ENCODE measurements at places on chromosomes 4 and X. TPM values are rescaled to one million over a fixed set of nuclear protein-coding genes. Genes with fewer than 3 reads are reported as not detected.

Gene GPR50
- not detected for total RNA-seq

DNA sequence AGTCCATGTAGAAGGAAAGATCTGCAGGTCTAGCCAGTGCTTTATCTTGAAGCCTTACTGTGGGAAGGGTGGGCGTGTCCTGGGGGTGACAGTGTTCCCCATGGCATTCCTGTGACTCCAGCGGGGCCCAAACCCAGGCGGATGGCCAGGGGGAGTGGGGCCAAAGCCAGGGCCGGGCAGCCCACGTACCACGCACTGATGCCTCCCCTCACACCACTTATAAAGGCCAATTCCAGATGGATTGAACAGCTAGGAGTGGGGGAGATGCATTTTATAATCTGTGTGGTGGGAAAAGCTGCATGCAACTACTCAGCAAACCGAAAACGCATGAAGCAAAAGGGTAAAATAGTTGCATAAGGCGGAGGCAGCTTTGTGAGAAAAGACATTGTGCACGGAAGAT lies 36.4 kb downstream of the NELFA start:
- DNase-seq: no peak

GRCh38 chrX:129843209-129843458 lies 552 bp downstream of the ZDHHC9 start:
- DNase-seq: no peak

Gene SRPX2
- not detected for total RNA-seq

DNA sequence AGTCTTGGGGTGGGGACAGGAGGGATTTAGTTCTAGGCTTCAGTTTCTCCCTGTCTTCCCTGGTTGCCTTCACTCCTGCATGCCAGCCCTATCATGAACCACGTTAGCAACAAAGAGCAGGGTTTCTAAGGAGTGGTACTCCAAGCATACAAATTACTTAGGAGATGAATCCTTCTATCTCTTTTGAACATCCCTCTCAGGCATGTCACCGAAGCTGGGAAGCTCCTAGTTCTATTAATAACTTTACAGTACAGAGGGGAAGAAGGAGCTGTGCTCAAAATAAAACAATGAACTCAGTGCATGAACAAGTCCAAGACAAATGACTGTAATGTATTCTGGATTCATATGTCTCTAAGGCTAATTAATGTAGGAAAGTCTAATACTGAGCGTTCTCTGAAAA lies 450.6 kb upstream of the RASGEF1B start:
- DNase-seq: no peak

Measured in activated B cell treated with CpG ODN at 0.5 μM for 24 hours (primary cell).